ENCODE measurements at places on chromosomes 1 and 21.

DNA sequence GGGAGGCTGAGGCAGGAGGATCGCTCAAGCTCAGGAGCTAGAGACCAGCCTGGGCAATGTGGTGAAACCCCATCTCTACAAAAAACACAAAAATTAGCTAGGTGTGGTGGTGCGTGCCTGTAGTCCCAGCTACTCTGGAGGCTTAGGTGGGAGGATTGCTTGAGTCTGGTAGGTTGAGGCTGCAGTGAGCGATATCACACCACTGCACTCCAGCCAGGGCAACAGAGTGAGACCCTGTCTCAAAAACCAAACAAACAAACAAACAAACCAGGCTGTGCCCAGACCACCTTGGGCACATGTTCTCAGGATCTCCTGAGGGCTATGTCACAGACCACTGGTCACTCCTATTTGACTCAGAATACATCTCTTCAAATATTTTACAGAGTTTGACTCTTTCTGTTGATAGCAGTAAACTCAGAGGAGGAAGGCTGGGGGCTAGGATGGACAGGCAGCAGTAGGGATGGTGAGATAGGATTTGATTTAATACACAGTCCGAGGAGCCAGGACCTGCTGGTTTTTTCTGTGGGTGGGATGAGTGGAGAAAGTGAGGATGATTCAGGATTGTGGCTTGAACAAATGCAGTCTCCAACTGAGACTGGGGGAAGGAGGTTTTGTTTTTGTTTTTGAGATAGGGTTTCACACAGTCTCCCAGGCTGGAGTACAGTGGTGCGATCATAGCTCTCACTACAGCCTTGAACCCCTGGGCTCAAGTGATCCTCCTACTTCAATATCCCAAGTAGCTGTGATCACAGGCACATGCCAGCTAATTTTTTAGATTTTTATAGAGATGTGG lies 46.5 kb downstream of the OLFML3 start:
- DNase-seq = no peak

DNA sequence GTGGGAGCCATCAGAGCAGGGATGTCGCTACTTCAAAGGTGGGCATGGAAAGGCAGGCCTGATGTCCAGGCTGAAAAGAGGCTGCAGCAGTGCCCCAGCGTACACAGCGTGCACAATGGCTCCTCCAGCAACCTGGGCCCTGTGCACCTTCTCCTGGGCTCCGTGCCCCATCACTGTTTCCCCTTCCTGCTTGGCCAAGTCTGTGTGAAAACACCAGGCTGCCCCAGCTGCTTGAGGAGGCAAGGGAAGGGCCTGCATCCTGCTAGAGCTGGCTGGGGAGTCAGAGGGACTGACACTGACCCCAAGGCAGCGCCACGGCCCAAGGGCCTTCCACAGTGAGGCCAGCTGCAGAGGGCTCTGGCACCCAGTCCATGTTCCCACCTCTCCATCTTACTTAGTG lies 33.4 kb downstream of the SDC3 start:
- DNase-seq = no peak

- no peak for DNase-seq
Measured at GRCh38 chr1:24544239-24544638, 11.6 kb upstream of the NCMAP start.

DNA sequence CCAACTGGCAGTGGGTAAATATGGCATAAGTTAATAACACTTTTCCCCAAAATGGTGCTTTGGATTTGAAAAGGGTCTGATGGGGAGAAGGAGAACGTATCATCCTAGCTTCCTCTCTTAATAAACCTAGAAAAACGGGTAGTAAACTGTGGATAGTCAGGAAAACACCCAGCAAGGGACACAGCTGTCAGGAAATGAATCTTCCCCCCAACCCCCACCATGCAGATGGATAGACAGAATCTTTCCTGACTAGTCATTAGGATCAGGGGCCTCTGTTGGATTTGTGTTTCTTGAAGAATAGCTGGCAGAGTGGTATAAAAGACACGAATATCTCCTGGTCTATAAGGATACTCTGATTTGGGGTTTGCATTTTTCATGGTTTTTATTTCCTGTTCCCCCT lies 22.5 kb upstream of the LAX1 start:
- DNase-seq = no peak

- DNase-seq = no peak
Measured at GRCh38 chr1:159000070-159000409, 9.7 kb upstream of the IFI16 start.
